ENCODE measurements at places on chromosomes 13 and 19.

DNA sequence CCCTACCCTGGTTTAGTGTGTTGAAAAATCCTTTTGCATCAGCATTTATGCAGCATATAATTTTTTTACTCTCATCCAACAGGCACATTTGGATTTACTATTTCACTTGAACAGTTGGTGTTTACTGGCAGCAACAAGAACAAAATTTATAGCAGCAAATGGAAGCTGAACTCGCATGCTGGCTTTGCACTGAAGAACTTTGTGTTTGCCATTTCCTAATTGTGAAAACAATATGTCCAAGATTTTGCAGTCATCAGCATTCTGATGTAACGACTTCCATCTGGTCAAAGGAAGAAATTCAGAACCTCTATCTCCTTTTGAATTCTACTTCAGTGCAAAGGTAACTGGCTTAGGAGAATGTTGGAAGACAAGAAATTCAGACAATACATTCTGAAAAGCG lies 131.0 kb downstream of the DLEU7 start:
- no peak for DNase-seq

DNA sequence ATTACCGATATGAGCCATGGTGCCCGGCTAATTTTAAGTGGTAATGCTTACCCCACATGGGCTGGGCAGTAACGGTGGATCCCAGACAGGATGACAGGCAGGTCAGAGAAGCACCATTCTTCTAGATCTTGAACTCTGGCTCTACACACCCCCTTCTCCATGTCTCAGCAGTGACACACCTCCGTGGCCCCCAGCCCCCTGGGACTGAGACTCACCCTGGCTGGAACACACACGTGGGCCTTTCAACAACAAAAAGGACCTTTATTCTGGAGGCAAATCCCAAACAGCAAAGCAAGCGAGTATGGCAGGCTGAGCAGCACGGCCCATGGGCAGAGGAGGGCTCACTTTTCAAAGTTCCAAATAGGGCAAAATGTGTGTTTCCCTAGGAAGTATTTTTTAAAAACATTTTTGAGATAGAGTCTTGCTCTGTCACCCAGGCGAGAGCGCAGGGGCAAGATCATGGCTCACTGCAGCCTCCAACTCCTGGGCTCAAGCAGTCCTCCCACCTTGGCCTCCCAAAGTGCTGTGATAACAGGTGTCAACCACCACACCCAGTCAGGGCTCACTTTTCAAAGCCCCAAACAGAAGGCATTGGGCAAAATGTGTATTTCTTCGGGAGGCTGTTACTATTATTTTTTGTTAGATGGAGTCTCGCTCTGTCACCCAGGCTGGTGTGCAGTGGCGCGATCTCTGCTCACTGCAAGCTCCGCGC lies 4.2 kb upstream of the PLIN4 start:
- DNase-seq = no peak

GRCh38 chr13:40680659-40681323 lies 14.3 kb upstream of the FOXO1 start:
- no peak for DNase-seq

DNA sequence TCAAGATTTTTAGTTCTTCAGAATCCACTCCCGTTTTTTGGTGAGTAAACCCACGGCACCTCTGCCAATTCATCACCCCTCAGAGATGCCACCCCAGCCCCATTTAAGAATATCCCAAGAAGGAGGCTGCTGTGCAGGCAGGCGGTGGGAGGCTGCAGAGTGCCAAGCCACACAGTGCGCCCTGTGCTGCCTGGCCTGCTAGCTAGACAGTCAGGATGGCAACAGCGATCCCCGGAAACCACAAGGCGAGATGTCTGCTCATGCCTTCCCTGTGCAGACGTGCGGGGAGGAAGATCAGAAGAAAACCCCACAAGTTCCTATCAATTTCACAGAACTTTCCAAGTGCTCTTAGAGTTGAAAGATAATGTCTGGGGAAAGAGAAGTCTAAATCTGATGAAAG lies 64.8 kb upstream of the GPR183 start:
- no peak for DNase-seq

- peak; percentile 82 for DNase-seq
These were observed 45.8 kb downstream of the RUBCNL start for GRCh38 chr13:46341112-46341711.

DNA sequence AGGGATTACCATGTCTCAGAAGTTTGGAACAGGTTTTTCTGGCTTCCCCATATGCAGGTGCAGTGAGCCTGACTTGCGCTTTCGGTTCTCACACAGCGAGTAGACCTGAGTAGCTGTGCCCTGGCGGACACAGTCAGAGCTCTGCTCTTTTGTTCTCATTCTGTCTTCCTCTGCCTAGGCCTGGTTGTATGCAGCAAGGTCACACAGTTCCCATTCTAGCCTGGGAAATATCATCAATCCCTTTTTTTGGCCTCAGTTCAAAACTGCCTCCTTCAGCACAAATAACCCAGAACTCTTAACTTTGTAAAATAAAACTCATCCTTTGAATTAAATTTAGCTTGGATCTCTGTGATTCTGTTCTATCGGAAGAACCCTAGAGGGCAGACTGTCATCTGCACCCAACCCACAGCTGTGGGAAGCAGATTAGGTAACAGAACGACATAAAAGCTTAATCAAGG lies 10.2 kb downstream of the OXGR1 start:
- no peak for DNase-seq

DNA sequence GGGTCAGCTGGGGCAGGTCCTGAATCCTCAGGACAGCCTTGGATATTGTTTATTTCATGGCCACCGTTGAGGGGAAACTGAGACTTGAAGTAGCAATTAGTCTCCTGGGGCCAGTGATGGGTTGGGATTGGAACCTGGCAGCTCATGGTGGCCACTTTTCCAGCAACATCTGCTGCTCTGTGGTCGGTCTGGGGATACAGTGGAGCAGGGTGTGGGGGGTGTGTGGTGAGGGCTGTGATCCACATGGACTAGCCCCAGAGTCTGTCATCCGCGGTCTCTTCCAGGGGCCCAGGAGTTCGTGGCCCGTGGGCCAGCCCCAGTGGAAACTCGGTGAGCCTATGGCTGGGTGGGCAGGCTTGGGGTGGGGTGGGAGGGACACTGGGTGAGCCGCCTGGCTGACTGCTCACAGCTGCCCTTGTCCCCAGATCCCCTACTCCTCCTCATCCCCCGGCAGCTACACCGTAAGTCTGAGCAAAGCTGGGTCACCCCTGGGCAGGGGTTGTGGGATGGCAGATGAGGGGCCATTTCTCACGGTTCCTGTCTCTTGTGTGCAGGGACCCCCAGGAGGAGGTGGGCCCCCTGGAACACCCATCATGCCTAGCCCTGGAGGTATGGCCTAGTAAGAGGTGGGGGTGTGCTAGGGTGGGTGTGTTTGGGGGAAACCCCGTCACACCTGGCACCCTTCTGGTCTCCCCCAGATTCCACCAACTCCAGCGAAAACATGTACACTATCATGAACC lies 5.5 kb downstream of the ISYNA1 start:
- no peak for DNase-seq

GRCh38 chr13:81874253-81874652 lies 1533.3 kb upstream of the SPRY2 start:
- no peak for DNase-seq

GRCh38 chr19:41701401-41702075 lies 6.9 kb upstream of the CEACAM5 start:
- no peak for DNase-seq

- DNase-seq = no peak
These were observed 432 bp downstream of the ZNF611 start for GRCh38 chr19:52734331-52734892.

DNA sequence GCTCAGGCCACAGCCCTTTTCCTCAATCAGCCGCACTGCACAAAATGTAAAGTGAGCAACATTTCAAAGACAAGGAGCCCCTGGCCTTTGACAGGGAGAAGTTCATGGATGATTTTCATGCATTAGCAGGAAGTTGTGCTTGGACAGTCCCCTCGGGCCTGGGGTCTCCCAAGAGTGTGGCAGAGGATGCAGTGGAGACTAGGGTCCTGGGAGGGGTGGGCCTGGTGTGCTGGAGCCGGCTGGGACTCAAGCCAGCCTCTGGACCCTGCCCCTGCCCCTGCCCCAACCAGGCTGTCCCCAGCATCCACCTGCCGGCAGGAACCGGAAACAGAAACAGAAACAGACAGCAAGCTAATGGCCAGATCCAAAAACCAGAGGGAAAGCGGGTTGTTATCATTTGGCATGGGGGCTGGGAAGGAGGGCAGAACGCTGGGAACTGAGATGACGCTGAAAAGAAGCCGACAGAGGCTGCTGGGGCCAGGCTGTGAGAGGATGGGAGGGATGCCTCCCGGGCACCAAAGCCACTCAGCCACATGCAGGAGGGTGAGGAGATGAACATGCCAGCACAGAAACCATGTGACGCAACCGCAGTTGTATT lies 2.3 kb downstream of the GAS6 start:
- DNase-seq = no peak

GRCh38 chr19:2478756-2479555 lies 3.0 kb downstream of the GADD45B start:
- DNase-seq = no peak

DNA sequence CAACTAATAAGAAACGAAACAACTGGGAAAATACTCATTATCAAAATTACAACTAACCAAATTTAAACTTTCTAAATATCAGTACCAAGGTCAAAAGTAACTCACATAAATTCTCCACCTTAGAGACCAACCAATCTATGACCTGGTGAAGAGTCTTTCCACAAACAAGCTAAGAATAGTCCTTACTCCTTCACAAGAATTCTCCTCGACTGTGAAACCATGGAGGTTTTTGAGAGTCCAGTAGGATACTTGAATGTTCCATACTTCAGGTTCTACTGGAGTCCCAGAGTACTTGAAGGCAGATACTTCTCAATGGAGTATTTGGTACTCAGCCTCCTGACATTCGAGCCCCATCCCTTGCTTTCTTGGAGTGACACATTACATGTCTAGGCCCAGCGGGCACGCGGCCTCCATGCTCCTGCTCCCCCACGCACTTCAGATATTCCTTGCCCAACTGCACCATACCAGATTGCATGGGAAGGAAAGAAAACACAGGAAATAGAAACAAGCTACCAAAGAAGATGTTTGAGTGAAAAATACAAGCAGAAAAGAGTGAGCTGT lies 63.9 kb downstream of the ABCC4 start:
- DNase-seq = no peak

DNA sequence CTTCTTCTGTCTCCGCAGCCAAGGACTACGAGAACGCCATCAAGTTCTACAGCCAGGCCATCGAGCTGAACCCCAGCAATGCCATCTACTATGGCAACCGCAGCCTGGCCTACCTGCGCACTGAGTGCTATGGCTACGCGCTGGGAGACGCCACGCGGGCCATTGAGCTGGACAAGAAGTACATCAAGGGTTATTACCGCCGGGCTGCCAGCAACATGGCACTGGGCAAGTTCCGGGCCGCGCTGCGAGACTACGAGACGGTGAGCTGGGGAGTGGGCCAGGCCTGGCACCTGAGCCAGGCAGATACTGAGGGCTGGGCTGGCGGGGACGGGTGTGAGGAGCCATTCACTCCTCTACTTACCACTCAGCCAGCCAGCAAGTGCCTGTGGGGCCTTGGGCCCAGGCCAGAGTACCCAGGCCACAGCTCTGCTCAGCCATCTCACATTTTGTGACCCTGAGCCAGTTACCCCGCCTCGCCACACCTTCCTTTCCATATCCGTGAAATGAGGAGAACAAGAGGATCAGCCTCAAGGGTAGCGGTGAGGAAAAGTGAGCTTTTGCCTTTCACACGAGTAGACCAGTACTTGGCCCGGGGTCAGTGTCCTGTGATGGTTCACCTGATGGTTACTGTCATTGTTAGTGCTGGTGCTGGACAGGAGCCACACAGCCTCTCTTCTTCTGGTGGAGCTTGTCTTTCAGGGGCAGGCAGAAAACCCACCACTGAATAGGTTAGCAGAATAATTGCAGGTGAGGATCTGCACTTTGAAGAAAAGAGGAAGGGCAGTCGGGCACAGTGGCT lies 7.0 kb downstream of the PPP5C start:
- no peak for DNase-seq

GRCh38 chr13:92196591-92197256 lies 798.3 kb downstream of the GPC5 start:
- no peak for DNase-seq

DNA sequence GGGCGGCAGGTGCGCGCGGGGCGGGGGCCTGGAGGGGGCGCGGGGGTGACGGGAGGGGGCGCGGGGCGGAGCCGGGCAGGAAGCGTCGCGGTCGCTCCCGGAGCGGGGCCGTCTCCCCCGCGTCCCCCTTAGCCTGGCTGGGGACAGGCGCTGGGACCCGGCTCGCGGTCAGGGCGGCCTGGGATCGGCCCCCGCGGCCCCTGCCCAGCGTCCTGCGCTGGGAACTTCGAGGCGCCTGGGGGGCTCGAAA lies 74.7 kb upstream of the MCF2L start:
- DNase-seq = no peak

DNA sequence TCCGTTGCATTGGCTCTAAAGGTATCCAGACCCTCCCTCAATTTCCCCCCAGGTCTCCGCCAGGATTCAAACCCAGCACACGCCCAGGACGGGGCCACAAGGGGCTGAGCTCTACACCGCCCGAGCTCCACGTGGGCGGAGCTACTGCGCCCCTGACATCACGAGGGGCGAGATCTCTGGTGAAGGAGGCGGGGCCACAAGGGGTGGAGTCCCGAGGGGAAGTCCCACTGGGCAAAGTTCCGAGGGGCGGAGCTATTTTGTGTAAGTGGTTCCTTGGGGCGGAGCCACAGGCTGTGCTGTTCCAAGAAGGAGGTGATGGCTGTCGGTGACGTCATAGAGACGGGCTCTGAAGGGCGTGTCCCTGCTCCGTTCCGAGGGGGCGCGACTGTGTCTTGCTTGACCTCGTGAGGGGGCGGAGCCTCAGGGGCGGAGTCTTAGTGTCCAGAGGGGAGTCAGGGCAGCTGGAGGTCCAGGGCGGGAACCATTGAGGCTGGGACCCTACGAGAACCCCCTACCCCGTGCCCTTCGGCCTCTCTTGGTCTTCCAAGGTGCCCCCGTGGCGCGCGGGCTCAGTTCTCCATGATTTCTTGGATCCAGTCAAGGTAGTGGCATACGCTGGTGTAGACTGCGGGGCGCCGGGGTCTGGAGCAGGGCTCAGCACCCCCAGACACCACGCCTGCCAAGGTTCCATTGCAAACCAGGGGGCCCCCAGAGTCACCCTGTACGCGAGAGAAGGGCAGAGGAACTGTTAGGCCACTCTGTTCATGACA lies 1.3 kb upstream of the KLK8 start:
- no peak for DNase-seq

- no peak for DNase-seq
These were observed 224.0 kb upstream of the UBL3 start for GRCh38 chr13:30074431-30074830.

DNA sequence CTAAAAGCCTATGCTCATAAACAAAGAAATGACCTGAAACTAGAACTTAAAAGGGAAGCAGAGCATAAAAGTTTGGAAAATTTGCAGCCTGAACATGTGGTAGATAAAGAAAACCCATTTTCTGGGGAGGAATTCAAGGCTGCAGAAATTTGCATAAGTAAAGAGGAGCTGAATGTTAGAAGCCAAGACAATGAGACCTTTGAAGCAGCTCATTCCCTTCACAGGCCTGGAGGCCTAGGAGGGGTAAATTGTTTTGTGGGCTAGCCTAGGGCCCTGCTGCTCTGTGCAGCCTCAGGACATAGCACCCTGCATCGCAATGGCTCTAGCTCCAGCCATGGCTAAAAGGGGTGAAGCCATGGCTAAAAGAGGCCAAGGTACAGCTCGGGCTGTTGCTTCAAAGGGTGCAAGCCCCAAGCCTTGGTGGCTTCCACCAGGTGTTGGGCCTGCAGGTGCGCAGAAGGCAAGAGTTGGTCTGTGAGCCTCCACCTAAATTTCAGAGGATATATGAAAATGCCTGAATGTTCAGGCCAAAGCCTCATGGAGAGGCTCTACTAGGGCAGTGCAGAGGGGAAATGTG lies 38.3 kb downstream of the ZIC2 start:
- DNase-seq = no peak

Measured in skeletal muscle cell (primary cell).